Cerebellar cortex (tissue), 1 donor: ENCODE measurements at places on chromosomes 5 and 9.
A peak's percentile ranks its signal among the peaks of the same experiment; 100 is the strongest.

DNA sequence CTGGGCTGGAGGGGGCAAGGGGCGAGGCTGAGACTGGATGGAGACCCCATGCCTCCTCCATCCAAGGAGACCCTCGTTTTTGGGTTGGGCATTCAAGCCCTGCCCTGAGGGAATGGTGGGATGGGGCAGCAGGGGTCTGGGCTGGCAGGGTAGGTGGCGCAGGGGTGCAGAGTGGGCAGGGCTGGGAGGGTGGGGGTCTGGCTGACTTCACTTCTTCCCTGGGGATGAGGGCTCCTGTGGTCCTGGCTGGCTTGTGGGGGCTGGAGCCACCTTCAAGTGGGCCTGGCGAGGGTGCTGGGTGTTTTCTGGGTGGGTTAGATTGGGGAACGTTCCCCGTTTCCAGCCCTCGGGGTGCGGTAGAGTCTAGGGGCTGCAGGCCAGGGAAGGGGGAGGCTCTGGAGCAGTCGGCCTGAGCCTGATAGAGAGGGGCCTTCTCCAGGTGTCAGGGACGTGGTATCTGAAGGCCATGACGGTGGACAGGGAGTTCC lies 412 bp downstream of the LCN1 start:
- no peak for DNase-seq

GRCh38 chr9:8251566-8251965 lies 452.0 kb upstream of the DMAC1 start:
- peak; percentile 78 for DNase-seq

- DNase-seq = no peak
Observed at GRCh38 chr5:67221487-67222242, 25.1 kb upstream of the CD180 start.

- DNase-seq = no peak
Observed at GRCh38 chr5:108822211-108822947, 74.7 kb downstream of the FER start.

- peak; percentile 21 for DNase-seq
Observed at GRCh38 chr5:167708449-167708848, 583.0 kb upstream of the WWC1 start.

GRCh38 chr9:37998881-37999587 lies 70.0 kb downstream of the SHB start:
- no peak for DNase-seq

DNA sequence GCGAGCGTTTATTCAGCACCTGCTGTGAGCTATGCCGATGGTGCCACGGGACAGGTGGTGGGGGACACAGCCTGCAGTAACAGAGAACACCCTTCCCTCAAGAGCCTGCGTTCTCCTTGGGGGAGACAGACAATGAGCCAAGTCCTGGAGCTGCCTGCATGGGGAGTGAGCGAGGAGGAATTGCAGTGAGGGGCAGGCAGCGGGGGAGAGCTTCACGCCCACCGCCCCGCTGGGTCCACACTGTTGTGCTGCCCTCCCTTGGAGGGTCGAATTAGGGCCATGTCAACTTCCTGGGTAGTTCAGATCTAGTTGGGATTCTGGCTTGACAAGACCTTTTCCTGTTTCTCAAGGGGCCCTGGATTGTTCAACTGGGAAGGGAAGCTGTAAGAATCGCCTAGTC lies 55.5 kb upstream of the N4BP3 start:
- DNase-seq = no peak
